A549 treated with CORT108297 at 1 μM for 4 hours (cell line): ENCODE measurements at places on chromosomes 1 and 21. TPM values are rescaled to one million over a fixed set of nuclear protein-coding genes. Genes with fewer than 3 reads are reported as not detected.

Gene ICOSLG
- 2.1 to 3.3 TPM (median 3.1 TPM) in 5 replicates for total RNA-seq

Gene NMNAT2
- 0.42 to 1.2 TPM (median 0.53 TPM) in 5 replicates for total RNA-seq

Gene OLIG2
- total RNA-seq = not detected in 5 replicates

Gene DNAH14
- 14.2 to 18.7 TPM (median 15.2 TPM) in 5 replicates for total RNA-seq

Gene RPTN
- not detected in 5 replicates for total RNA-seq

Gene TMEM82
- total RNA-seq = not detected in 5 replicates

Gene SELP
- total RNA-seq = not detected in 5 replicates

Gene LIN9
- total RNA-seq = 6.1 to 8.0 TPM (median 7.3 TPM) in 5 replicates

Gene TNFRSF18
- 0.11 to 0.25 TPM (median 0.15 TPM) in 3 of 5 replicates, not detected in the others for total RNA-seq

Gene TSACC
- 1.8 to 4.1 TPM (median 2.1 TPM) in 5 replicates for total RNA-seq

Gene CLCA1
- not detected in 5 replicates for total RNA-seq

Gene MEGF6
- total RNA-seq = 7.6 to 15.3 TPM (median 13.2 TPM) in 5 replicates

Gene RPS27
- total RNA-seq = 4,150 to 7,755 TPM (median 4,460 TPM) in 5 replicates

Gene KRTAP20-4
- not detected in 5 replicates for total RNA-seq

Gene SPRR3
- not detected in 5 replicates for total RNA-seq

Gene FCRL2
- total RNA-seq = not detected in 5 replicates

Gene PLEKHA6
- 20.6 to 31.2 TPM (median 27.2 TPM) in 5 replicates for total RNA-seq

Gene FAM163A
- total RNA-seq = 0.02 to 0.04 TPM (median 0.02 TPM) in 3 of 5 replicates, not detected in the others

Gene SLC22A15
- total RNA-seq = 0.50 to 0.93 TPM (median 0.66 TPM) in 5 replicates

Gene FNBP1L
- 13.7 to 22.8 TPM (median 20.3 TPM) in 5 replicates for total RNA-seq
